HL-60 (cell line): ENCODE measurements at places on chromosomes 13 and 19.
A peak's percentile ranks its signal among the peaks of the same experiment; 100 is the strongest.

DNA sequence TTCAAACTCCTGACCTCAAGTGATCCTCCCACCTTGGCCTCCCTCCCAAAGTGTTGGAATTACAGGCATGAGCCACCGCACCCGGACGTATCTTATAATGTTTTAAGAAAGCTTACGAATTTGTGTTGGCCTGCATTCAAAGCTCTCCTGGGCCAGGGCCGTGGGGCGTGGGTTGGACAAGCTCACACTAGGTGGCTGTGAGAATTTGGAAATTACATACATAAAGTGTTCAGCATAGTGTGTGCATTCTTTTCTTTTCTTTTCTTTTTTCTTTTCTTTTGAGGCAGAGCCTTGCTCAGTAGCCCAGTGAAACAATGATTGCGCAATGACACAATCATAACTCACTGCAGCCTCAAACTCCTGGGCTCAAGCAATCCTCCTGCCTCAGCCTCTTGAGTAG, 2.6 kb downstream of the ZSWIM4 start:
- DNase-seq = no peak

DNA sequence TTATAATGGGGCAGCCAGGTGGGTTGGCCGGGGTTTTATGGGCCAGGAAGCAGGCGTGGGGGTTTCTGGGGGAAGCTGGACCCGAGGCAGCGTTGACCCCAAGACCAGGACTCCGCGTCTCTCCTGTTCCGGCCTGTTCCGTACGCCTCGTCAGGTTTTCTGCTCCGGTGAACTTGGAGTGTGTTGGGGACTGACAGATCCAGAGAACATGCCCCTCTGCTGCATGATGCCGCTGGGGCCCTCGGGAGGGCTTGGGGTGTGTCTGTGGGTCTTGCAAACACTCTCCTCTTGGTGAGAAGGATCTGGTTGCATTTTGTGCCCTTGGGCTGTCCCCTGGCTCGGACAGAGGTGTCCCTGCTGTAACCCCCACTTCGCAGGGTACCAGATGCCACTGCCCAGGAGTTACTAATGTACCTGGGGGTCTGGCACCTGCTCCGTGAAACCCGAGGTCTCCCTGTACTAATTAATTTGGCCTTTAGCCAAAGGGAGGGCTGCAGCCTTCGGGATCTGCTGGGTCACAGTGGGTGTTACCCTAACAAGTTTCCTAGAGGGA, 15.6 kb downstream of the KDM4B start:
- DNase-seq = no peak

DNA sequence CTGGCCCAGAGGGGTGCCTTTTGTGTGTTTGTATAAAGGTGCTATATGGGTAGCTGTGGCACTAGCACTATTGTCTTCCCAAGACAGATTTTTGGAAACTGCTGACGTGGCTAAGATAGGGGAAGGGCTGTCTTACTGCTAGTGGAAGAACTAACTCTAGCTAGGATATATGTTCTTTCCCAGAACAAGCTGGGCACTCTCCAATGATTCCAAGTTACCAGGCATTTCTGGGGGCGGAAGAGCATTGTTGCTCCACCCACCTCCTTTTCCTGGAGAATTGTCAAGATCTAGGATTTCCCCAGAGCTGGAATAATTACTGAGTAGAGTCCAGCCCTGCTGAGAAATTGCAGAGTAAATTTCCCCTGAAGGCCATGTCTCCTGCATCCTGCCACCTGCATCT, 408.3 kb downstream of the KLF5 start:
- DNase-seq = no peak

GRCh38 chr19:29551774-29552173, 26.0 kb downstream of the VSTM2B start:
- no peak for DNase-seq

DNA sequence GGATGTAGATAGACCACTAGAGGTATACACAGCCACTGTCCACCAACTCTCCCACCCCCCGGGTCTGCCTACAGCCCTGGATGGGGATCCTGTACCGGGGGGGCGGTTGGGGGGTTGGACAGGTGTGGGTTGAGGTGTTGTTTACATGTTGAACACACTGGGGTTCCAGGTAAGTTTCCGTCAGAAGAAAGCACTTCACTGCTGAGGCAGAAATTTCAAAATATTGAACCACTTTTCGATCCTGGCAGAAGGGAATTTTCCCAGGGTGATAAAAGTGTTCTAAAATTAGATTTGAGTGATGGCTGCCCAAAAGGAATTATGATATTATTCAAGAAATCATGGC, 6.6 kb upstream of the CEACAM16 start:
- no peak for DNase-seq

DNA sequence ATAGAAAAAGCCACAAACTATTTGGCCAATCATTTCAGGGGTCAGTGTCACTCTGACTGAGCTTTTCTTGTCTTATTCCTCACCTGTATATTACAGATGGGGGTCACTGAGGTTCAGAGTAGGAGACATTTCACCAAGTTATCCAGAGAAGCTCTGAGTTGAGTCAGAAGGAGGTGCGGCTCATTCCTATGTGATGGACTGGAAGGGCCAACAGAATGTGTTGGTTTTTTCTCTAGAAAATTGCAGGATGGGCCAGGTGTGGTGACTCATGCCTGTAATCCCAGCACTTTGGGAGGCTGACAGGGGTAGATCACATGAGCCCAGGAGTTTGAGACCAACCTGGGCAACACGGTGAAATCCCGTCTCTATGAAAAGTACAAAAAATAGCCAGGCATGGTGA, 24.5 kb upstream of the ZNF83 start:
- no peak for DNase-seq

- no peak for DNase-seq
Observed at GRCh38 chr19:49497789-49498103, 1.5 kb downstream of the RPS11 start.

DNA sequence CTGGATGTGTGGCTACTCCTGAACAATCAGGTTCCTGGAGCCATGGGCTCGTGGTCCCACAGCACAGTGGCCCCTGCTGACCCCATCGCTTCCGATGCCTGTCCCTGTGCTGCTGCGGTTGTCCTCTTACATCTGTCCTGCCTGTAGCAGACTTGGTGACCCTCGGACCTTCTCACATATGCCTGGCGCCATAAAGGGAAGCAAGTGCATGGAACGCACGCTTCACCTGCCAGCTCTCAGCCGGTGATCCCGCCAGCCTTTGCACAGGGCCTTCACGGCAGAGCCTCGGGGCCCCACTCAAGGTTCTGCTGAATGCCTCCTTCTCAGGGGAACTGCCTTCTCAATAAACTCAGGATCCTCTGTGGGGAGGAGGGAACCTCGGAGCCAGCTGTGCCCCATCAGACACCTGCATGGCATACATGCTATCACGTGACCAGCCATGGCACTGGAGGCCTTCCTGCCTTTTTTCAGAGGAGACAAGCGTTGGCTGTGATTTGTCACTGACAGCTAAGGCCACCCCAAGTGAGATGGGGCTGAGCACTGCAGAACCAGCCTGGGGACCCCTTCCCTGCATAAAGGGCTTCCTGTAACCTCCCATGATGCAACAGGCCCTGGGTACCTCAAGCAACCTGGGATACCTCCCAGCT, 24.3 kb downstream of the PEPD start:
- DNase-seq = no peak

DNA sequence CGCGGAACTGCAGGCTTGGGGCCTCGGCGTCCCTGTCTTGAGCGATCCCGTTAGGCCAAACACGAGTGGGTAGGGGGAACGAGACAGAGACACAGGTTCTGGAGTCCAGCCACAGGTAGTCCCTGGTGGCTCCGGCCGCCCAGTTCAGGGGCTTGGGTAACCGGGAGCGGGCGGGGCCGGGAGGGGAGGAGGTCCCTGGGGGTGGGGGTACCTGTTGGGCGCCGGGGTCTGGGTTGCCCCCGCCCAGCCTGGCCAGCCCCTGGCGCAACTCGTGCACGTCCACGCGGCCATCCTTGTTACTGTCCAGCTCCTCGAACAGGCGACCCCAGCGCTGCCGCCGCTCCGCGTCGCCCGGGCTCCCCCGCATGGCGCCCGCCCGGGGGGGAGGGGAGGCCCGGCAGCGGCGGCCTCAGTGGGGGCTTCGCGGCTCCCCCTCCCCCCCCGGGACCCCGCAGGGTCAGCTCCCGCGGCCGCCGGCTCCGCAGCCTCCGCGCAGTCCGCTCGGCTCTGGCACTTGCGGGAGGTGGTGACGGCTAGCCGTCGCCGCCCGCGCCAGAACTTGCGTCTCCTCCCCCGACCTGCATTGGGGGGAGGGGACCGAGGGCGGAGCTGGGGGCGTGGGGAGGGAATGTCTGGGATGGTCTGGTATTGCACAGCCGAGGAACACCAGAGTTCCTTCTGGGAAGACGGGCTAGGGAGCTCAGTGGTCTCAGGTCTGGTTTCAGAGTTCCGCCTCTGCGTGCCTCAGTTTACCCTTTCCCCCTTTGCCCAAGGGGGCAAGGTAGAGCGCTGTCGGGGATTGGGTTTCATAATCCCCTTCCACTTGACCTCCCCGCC, at the start of gene SLC25A23:
SLC25A23 (minus strand) TSS at position 531 of the 837 bp plus-strand sequence; CDS start at position 367, 164 bp downstream.
- DNase-seq = peak; percentile 60

DNA sequence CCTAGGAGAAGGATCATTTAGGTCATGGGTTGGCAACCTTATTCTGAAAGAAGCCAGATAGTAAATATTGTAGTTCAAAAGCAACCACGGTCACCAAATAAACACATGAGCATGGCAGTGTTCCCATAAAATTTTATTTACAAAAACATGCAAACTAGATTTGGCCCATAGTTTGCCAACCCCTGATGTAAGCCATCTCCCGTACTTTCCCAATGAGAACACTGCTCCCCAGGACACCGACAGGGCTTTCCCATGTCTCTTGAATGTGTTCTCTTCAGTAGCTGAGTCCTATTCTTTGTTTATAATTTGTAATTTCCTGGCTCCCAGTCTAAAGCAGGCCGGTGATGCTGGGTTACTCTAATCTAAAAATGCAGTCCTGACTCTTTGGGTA, 239.6 kb downstream of the LHFPL6 start:
- DNase-seq = no peak

GRCh38 chr13:51147732-51148131, 36.7 kb upstream of the C13orf42 start:
- no peak for DNase-seq

DNA sequence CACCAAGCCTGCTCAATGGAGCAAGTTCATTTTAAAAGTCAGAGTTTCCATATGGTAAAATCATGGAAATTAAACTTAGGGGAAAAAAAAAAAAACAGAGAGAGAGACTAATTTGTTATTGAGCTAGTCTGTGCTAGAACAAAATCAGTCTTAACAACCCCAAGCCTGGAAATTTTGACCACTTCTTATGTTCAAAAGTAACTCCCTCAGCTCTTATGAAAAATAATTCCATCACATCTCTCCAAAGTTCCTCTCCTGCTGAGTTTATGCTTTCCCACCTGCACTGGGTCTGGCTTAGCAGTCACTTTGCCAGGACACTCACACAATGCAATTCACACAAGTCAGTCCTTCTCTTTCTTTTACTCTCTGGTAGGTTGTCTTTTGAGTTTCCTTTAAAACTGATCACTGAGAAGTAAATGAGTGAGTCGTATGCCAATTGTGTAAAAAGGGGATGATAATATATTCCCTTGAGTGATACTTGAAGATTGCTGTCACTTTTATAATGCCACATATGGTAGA, 92.6 kb downstream of the ENOX1 start:
- DNase-seq = no peak

DNA sequence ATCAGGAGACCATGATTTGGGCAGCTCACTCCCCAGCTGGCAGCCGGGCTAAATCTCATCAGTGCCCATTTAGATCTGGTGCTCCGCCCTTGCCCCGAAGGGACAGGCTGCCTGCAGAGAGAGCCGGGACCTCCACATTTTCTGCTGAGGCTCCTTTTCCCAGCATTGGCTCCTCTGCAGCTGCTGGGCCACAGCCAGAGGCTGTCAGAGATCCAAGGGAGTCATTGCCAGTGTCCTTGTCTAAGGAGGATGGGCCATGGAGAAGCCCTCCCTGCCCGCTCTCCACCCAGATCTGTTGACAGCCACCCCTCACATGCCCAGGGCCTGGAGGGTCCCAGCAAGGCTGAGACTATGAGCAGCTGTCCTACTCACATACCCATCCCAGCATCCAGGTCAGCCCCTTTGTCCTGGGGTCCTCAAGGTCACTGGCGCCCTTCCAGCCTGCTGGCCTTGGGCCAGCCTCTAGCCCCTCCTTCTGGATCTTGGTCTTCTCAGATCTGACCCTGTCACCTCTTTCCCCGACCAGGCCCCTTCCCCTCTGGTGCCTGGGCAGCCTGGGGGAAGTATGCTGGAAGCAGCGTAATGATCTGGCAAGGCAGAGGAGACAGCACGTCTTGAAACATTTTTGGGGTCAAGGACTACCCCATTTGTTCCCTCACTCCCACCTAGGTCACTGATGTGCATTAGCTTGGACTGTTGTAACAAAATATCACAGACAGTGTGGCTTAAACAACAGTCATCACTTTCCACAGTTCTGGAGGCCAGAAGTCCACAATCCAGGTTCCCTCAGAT, 7.9 kb downstream of the PIN1 start:
- no peak for DNase-seq

DNA sequence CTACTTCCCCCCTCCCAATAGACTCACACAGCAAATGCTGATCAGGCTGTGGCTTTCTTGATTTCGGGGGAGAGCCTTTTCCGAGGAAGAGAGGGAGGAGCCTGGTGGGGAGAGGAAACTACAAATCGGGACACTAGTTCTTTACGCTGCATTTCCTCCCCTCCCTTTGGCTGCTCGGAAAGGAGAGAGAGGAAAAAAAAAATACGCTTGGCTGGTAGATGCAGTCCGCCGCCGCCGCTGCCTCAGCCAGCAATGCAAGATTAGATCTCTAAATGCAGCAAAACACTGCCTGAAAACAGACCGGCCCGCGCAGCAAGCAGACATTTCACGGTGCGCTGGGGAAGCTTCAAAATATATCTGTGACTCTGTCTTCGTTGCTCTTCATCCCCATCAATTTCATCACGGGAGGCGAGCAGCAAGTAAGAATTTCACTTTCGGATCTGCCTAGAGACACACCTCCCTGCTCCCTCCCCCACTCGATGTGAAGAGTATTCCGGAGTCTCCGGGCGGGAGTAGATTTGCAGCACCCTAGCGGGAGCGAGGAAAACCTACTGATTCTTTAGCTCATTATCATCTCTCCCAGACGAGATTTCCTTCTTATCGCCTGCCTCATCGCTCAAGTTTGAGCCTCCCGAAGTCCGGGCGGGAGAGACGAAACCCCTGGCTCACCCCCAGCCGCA, at the start of gene PCDH17:
PCDH17 (plus strand) TSS at position 149 of the 680 bp plus-strand sequence. CDS start 803 bp downstream, outside the sequence.
- DNase-seq = no peak

DNA sequence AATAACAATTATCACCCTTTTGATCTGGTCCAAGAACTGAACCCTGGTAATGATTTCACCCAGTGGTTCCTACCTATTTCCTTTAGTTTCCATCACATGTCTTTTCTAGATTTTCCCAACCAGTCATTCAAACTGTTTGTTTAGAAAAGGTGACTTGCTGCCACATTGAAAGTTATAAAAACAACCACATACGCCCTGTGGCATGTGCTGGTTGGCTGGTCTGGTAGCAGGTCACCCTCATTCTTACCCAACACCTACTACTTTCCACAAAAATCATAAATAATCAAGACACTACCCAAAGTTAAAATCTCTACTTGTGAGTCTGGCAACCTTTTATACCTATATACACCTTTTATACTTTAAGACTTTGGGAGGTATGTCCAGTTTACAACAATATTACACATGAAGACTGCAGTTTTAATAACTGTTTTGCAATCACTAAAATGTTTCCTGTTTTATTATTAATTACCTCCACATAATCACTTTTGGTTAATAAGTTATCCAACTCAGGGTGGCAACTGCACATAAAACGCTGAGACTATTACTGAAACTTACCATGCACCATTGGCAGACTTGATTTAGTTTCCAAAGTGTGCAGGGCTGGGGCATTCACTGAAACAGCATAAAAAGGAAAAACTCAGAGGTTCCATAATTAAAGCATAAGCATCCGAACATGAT, 38.9 kb downstream of the DZIP1 start:
- no peak for DNase-seq
